Hindlimb muscle (tissue), 1 donor: ENCODE measurements at places on chromosomes 16 and 17. TPM values are rescaled to one million over a fixed set of nuclear protein-coding genes. Genes with fewer than 3 reads are reported as not detected.

- no peak for DNase-seq
Observed at GRCh38 chr16:50578137-50578536, 29.9 kb downstream of the NKD1 start.

DNA sequence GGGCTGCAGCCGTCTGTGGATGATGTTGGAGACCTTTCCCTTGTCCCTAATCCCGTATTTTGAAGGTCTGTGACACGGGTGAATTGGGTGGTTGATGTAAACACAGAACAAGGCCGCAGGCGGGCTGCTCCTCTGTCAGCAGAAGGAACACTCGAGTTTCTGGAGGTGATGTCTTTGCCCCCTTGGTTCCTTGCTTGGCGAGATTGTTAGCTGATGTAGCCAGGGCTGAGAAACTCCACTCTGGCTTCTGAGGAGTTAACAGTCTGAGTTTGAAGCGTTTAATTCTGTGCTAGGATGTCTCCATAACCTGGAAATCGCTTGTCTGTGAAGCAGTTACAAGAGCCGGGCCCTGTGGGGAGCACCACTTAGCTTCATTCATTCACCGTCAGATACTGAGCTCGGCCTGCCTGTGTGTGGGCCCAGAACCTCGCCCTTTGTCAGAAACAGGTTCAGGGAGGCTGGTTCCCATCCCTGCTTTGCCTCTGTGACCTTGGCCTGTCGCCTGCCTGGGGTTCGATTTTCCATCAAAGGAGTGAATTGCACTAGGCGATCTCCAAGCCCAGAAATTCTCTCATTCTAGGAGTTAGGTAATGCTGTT lies 1.3 kb downstream of the MAPK8IP3 start:
- DNase-seq, result no peak

DNA sequence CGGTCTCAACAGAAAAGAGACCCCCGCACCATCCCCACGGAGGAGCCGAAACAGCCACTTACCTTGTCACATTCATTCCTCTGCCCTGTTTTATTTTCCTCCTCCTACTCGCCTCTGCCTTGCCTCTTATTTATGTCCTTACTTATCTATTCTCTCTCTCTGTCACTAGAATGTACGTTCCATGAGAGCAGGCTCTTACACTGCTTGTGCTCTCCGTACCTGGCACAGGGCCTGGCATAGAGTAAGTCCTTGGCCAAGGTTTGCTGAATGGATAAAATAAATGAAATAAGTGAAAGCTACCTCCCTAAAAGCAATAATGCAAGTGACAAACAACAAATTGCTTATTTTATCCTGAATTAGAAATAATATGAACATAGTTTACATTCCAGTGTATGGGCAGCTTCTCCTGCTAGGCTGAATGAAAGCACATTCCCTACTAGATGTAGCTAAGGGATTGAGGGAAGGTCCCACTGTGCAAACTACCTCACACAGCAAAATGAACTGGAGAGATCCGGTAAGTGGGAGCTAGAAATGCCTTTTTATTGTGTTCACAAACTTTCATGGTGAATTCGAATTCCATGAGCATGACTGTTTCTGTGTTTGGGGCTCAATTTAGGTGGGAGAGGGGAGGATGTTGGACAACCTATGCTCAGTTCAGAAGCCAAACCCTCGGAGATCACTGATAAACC lies 173.1 kb downstream of the PARN start:
- DNase-seq, result no peak

Gene CYBC1
- 39.6 TPM for polyA plus RNA-seq

GRCh38 chr16:74874123-74874522 lies 99.5 kb upstream of the FA2H start:
- no peak for DNase-seq

DNA sequence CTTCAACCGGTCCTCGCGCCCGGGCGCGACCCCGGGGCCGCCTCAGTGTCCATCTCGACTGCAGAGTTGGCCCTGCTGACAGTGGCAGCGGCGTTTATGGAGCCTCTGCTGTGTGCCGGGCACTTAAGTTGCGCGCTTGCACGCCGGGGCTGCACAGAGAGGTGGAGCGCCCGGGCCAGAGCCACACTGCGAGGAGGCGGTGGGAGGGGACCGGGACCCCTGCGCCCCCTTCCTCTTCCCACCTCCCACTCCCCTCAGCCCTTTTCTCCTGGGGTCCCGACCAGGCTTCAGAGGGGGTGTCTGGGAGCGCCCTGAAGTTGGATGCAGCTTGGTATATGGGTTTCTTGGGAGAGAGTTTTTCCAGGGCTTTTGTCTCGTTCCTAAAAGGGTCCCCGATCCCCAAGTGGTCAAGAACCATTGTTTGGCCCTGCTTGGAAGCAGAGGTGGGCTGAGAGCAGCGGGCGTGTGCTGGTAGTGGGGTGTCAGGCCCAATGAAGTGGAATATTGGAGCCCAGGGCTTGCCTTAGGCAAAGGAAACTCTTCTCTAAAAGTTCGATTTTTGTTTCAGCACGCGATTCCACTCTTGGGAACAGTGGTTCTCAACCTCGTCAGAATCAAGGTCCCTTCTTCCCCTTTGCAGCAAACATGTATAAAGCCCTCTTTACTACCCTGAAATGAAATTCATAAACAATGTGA lies 605 bp downstream of the MRTFB start:
- DNase-seq, result no peak

GRCh38 chr17:78038748-78039288 lies 80.3 kb downstream of the TNRC6C start:
- DNase-seq, result no peak

GRCh38 chr17:30964876-30965275 lies 6.0 kb upstream of the RNF135 start:
- DNase-seq, result no peak

Gene CASKIN1
- polyA plus RNA-seq, result 3.1 TPM

Gene UNC13D
- polyA plus RNA-seq, result 6.2 TPM

Gene SLC22A31
- 2.6 TPM for polyA plus RNA-seq

Gene CHST4
- not detected for polyA plus RNA-seq

Gene ASIC2
- not detected for polyA plus RNA-seq

Gene OR2C1
- not detected for polyA plus RNA-seq

GRCh38 chr17:31371511-31372097 lies 19.9 kb upstream of the RAB11FIP4 start:
- no peak for DNase-seq

Gene SECTM1
- 5.5 TPM for polyA plus RNA-seq

- no peak for DNase-seq
Observed at GRCh38 chr16:31265329-31266245, 5.8 kb downstream of the ITGAM start.

DNA sequence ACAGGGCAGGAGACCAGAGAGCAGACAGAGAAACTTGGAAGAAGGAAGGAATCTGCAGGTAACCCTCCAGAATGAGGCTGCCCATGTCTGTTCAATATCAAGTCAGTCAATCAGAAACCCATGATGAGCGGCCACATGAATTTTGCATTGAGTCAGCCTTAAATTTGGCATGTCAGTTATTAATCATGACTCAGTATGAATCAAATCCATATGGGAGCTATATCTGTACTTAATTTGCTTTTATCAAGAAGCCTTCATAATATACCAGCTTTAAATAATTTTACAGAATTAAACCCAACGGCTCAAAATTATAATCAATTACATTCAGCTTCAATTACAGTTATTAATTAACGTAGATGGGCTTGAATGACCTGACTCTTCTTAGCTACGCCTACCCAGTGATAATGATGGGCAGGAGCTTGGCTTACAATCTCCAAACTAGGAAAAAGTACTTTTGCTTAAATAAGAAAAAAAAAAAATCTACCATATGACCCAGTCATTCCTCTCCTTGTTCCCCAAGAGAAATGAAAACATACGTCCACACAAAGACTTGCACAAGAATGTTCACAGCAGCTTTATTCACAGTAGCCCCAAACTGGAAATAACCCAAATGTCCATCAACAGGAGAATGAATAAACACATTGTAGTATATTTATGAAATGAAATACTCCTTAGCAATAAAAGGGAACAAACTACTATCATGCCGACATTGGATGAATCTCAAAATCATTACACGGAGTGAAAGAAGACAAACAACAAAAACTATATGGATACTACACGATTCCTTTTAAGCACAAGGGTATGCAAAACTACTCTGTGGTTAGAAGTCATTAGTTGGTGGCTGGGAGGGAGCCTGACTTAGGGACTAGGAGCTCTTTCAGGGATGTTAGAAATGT lies 48.6 kb downstream of the SLC39A11 start:
- DNase-seq, result no peak

DNA sequence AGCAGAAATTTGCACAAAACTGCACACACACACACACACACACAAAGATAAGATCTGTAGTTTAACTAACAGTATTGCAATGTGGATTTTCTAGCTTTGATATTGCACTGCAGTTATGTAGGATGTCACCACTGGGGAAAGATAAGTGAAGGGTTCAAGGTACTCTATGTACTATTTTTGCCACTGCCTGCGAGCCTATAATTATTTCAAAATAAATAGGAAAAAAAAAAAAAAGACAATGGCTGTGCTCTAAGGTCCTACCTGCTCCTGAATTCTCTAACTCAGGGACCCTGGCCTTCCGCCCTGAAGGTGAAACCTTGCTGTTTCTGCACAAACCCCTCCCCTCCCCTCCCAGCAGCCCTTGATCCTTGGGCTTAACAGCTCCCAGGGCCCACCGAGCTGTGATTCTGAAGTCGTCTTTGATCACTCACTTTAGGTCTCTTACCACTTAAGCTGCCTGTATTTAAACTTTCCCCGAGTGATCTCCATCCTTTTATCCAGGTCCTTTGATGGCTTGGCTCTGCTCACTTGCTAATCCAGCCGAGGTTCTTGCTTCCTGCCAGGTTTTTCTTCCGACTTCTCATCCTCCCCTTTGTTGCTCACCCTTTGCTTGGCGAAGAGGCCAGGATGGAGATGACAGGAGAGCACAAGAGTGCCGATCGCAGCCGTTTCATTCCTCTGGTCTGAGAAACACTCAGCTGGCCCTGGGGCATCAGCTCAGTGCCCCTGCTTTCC lies 37.7 kb downstream of the TMEM114 start:
- no peak for DNase-seq

DNA sequence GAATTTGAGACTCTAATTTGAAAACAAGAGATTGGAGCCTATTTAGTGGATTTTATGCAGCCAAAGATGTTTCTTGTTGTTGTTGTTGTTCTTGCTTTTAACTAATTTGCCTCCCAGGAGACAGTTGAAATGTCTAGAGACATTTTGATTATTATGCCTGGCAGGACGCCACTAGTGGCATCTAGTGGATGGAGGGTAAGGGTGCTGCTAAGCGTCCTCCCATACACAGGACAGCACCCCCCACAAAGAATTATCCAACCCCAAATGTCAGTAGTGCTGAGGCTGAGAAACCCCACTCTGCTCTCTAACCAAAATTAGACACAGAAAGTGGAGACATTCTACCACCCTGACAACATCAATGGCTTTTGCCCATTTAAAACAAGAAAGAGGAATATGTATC lies 15.4 kb upstream of the HSBP1 start:
- no peak for DNase-seq

Gene ARL17A
- polyA plus RNA-seq, result 27.4 TPM

GRCh38 chr16:67387479-67388079 lies 5.7 kb downstream of the TPPP3 start:
- DNase-seq, result no peak

GRCh38 chr17:35011671-35012216 lies 31.4 kb downstream of the LIG3 start:
- no peak for DNase-seq

Gene CMTM2
- polyA plus RNA-seq, result 0.71 TPM

GRCh38 chr17:78122931-78123249 lies 5.7 kb downstream of the TMC6 start:
- DNase-seq, result no peak

Gene SLC43A2
- 7.8 TPM for polyA plus RNA-seq

- DNase-seq, result no peak
Observed at GRCh38 chr17:51044976-51045375, 75.7 kb downstream of the SPAG9 start.

DNA sequence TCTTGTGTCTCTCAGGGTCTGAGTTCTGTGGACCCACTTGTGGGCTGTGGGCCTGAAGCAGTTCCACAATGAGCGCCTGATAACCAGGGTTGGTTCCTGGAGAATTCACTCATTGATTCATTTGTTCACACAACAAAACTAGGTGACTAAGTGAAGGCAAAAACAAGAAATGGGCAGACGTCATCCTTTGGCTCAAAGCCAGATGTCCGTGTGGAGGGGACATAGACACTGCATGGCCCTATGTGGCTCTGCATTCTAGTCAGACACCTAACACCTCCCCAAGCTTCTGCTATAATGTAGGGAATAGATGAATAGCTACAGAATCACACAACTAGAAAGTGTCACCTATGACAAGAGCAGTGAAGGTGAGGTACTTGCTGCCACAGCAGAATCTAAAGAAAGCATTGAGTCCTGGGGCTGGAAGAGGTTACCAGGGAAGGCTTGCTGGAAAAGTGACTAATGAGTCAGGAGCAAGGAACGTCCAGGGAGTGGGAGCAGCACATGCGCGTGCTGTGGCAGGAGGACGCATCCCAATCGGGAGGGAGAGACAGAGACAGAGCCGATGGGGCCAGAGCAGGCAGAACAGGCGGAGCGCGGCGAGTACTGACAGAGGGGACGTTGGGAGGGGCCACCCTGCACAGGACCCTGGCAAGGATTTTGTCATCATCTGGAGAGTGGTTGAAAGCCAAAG lies 58.9 kb downstream of the CES1 start:
- DNase-seq, result no peak

DNA sequence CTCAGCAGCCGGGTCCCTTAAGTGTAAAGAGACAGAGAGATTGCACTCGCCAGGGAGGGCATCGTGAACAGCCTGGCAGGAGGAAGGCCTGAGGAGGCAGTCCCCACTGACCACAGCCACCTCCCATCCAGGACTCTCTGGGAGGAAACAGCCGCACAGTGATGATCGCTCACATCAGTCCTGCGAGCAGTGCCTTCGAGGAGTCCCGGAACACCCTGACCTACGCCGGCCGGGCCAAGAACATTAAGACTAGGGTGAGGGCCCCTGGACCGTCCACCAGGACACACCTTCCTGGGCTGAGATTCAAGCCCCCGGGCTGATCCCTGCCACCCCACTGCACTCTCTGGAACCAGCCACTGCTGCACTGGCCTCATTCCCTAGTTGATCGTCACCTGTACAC lies 14.0 kb downstream of the BTBD17 start:
- DNase-seq, result no peak

Gene MARF1
- polyA plus RNA-seq, result 38.6 TPM

- DNase-seq, result no peak
Observed at GRCh38 chr16:57313509-57313908, 29.0 kb upstream of the PLLP start.

Gene NPLOC4
- 55.0 TPM for polyA plus RNA-seq

Gene OTOP3
- not detected for polyA plus RNA-seq

Gene LRRC46
- polyA plus RNA-seq, result 1.5 TPM

Gene PTX4
- 0.59 TPM for polyA plus RNA-seq

Gene TNFAIP1
- polyA plus RNA-seq, result 33.4 TPM

Gene SOX15
- 2.3 TPM for polyA plus RNA-seq

DNA sequence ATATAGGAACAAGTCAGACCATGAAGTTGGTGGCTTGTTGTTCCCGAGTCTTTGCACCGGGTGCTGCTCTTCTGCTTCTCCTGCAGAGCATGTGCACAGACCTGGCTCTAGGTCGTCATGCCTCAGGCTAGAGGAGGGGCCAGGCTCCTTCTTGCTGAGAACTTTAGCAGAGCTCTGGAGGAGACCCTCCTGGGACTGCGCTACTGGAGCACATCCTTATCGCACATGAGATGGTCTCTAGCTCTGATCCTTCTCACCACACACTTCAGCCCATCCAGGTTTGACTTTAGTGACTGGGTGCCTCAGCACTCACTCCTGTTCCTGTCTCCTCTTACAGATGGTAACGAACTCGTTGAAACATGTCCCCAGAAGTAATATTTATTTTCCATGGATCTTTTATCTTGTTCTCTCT lies 14.9 kb downstream of the FOXK2 start:
- no peak for DNase-seq

- DNase-seq, result no peak
Observed at GRCh38 chr16:87098976-87099720, 218.0 kb downstream of the C16orf95 start.
